Left renal cortex interstitium (tissue), 4 donors: ENCODE measurements at places on chromosomes 2 and 18. TPM values are rescaled to one million over a fixed set of nuclear protein-coding genes. Genes with fewer than 3 reads are reported as not detected.

GRCh38 chr2:9143264-9143815, 63.3 kb upstream of the ASAP2 start:
- DNase-seq: no peak

DNA sequence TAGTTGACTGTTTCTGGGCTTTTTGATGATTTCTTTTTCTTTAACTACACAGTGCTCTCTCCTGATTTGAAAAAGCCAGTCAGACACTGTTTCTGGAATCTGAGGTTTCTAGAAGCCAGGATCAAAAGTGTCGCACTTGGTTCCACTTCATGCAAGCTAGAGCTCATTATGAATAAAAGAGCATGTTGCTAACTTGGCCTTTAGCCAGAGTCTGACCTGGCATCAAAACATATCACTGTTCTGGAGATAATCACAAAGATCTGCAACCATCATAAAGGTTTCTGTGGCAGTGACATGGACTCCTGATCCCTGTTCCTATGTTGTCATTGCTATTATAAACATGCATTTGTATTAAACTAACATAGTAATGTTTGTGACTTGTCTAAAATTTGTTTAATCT, 76.1 kb upstream of the MAPRE2 start:
- DNase-seq: no peak

GRCh38 chr2:46258937-46259776, 38.0 kb upstream of the EPAS1 start:
- no peak for DNase-seq

GRCh38 chr2:123468071-123468470, 557.0 kb upstream of the CNTNAP5 start:
- no peak for DNase-seq

GRCh38 chr2:241872313-241872642, 2.7 kb downstream of the RTP5 start:
- no peak for DNase-seq

DNA sequence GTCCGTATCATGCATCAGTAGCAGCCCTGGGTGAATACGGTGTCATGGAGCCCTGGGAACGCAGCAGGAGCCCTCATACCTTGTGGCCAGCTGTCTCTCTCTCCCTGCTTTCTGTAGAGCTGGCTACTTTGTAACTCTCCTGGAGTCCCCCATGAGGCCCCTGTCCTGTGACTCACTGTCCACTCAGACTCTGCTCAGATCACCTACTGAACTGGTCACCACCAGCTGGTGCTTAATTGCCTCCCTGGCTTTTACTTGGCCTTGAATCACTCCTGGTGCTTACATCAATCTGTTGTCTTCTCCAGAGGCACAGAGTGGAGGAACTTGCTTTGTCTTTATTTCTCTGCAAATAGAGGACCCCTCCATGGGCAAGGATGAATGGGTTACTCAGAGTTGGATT, 172.7 kb downstream of the HRH4 start:
- DNase-seq: no peak

GRCh38 chr2:68734176-68734575, 435 bp upstream of the ARHGAP25 start:
- DNase-seq: no peak

DNA sequence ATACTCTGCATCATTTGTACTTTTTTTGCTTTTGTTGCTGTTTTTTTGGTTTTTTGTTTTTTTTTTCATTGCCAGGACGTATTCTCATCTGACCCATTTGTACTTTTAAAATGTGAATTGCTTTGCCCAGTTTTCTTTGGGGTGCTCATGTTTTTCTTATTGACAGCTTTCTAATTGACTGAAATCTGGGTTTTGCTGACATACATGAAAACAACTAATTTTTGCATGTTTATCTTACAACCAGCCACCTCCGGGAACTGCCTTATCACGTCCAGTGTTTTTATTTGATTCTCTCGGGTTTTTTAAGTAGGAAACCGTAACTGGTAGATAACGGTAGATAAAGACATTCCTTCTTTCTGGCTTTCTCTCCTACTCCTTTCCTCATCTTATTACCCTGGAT, 38.6 kb downstream of the SNORC start:
- no peak for DNase-seq

DNA sequence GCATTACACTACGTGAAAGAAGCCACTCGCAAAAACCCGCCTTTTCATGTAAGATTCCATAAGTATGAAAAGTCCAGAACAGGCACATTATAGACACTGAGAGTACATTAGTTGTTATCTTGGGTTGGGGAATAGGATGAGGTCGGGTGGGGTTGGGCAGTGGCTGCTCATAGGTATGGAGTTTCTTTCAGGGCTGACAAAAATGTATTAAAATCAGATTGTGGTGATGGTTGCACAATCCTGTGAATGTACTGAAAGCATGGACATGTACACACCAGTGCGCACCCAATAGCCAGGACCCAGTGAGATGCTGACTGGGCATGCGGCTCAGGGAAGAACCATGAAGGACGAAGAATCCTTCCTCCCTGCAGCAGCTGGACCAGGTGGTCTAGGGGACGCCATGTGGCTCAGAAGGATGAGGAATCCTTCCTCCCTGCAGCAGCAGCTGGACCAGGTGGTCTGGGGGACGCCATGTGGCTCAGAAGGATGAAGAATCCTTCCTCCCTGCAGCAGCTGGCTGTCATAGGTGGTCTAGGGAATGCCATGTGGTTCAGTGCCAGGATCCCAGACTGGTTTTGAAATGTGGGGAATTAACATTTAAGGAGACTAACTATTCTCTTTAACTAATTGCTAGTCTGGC, 50.1 kb downstream of the MBP start:
- no peak for DNase-seq

DNA sequence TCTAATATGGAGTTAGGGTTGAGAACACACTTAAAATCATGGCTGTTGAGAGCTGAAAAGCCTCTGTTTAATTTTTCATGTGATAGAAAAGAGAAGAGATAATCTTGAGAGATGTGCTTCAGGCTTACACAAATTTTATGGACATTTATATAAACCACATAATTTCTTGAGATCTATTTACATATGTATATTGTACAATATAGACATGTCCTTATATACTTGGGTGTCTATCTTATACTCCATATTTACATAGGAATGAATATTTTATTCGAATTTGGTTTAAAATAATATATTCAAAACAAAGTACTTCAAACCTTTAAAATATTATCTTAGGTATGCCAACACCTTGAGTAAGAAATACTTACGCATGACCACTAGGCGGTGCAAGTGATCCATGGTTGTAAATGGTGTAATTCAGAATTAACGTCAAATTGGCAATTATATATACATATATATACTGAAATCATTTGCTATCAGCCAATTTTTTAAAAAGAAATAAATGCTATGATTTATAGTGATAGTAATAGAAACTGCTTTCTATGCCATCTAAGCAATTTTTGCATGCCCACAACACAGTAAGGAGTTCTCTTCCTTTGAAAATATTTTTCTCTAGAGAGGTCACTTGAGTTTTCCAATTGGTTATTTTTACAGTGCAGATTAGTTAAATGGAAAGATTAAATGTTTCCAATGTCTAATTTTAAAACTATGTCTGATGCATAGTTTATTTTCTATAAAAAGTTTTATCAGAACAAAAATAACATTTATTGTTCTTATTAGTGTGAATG, 37.6 kb upstream of the SPAG16 start:
- DNase-seq: no peak

DNA sequence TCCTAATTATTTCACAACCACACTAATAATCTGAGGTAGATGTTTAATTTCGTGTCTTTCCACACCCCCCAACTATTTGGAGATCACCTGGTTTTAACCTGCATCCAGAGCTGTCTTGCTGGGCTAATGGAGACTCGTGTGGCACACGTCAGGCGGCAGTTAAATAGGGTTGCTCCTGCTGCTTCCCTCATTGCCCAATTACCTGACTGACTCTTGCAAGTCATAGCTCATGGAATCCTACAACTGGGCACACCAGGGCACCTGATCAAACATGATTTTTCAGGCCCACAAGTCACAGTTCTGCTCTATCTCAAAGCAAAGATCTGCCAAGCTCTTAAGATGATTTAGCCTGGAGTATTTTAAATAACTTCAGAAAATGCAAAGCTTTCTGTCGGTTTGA, 1430.4 kb upstream of the ACVR2A start:
- DNase-seq: no peak

DNA sequence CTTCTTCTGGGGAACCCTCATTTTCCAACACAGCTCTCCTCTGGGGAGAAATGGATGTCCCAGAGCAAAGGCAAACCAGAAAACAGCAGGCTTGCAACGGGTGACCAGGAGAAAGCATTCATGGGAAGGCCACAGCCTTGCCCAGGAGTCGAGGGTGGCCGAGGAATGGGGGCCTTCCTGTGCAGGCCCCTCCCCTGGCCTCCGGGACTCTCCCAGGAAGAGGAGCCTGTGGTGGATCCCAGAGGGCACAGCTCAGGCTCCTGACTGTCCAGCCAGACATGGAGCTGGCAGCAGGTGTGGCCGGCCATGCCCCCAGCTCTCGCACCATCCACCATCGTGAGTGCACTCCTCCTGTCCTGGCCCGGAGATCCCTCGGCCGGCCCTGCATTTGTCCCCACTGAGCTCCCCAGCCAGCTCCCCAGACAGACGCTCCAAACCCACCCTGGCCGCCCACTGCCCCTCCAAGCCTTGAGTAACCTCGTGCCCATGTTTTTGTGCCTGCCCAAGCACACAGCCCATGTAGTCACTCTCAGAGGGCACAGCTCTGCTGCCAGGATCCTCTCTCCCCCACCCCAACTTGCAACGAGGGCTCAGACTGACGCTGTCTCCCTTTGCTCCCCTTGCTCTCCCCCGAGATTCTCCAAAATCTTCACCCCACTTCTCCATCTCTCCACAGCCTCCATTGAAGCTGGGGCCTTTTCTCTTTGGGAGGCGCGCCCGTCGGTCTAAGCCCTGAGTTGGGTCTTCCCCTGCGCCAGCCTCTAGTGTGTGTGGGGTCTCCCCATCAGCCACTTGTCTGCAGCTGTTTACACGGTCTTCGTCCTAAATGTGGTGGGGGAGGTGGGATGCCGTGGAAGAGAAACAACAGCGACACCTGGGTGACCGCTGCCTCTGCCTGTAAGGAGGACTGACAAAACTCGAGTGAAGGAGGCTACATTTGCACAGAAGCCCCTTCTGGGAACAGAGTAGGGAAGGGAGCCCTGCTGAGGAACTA, 9.8 kb downstream of the PRLH start:
- no peak for DNase-seq

DNA sequence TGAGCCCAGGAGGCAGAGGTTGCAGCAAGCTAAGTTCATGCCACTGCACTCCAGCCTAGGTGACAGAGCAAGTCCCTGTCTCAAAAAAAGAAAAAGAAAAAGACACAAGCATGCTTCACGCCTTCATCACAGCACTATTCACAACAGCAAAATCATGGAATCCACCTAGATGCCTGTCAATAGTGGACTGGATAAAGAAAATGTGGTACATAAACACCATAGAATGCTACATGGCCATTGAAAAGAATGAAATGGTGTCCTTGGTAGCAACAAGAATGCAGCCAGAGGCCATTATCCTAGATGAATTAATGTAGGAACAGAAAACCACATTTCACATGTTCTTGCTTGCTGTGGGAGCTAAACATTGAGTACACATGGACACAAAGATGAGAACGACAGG, 392.6 kb downstream of the EIPR1 start:
- DNase-seq: no peak

GRCh38 chr2:241454837-241455485, 53.4 kb downstream of the STK25 start:
- DNase-seq: no peak

- no peak for DNase-seq
These were observed 23.8 kb downstream of the ABCB11 start for GRCh38 chr2:169007356-169007755.

- no peak for DNase-seq
These were observed 113.1 kb upstream of the RAB6C start for GRCh38 chr2:129866391-129866790.

- DNase-seq: no peak
These were observed 51.9 kb downstream of the VRK2 start for GRCh38 chr2:58098254-58099095.

DNA sequence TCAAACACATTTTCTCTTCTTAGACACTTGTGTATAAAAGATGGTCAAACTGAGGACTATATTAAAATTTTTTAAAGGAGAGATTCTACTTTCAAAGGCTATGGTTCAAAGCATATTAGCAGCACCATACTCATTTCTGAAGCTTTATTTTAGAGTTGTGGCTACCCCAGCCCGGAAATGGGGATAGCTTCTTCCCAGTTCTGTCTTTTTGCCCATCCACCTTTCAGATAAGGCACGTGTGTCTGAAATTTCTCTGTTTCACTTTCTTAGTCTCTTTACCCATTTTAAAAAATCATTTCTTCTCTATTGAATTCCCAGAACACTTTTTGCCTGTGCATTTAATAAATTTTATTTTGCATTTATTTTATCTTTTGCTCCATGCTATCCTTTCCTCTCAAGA, 431.5 kb downstream of the RNF144A start:
- no peak for DNase-seq

DNA sequence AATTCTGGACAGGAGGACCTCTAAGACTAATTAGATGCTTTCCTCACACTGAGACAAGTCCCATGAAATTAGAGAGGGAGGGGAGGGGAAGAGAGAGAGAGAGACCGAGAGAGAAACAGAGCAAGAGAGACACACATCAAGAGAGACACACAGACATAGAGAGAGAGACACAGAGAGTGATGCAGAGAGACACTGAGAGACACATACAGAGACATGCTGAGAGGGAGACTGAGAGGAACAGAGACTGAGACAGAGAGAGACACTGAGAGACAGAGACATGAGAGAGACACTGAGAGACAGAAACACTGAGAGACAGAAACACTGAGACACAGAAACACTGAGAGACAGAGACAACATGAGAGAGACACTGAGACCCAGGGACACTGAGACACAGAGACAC, 250.8 kb downstream of the TNS1 start:
- DNase-seq: no peak

DNA sequence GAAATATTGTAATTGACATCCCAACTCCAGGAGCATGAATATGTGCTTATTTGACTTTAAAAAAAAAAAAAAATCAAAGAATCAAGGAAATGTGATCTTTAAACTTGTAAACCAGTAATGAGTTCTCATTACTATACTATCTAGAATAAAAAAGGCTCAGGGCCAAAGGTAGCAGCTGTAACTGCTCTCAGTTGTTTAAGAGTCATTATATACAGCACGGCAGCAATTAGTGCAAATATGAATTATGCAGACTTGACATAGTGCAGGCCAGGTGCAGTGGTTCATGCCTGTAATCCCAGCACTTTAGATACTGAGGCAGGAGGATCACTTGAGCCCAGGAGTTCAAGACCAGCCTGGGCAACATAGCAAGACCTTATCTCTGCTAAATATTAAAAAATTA, 125.7 kb upstream of the TTC39C start:
- no peak for DNase-seq

DNA sequence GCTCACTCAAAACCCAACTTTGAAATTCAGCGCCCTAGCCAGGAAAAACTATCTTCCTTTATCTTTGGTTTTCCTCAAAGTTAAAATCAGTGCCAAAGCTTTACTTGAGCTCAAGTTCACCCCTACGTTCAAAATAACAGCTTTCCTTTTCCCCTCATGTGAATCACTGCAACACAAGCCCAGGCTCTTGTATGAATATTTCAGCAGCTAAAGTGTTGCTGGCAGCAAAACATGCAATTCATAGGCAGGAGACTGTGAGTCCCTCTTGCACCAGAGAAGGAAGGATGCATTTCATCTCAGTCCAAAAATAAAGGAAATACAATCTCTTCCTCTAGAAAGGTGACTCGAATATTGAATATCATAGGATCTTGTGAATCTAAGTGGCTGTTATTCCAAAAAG, 461.3 kb upstream of the SOX11 start:
- DNase-seq: no peak

GRCh38 chr2:9097892-9098291, 94.4 kb upstream of the MBOAT2 start:
- DNase-seq: no peak

FMNL2 gene
- polyA plus RNA-seq: 92.9 TPM

SCYGR4 gene
- not detected for polyA plus RNA-seq

PID1 gene
- polyA plus RNA-seq: 6.0 TPM

HAUS1 gene
- polyA plus RNA-seq: 50.9 TPM
